Endothelial cell of coronary artery (primary cell): ENCODE measurements at places on chromosomes 1 and 21. TPM values are rescaled to one million over a fixed set of nuclear protein-coding genes. Genes with fewer than 3 reads are reported as not detected.

The OR2T2 gene
- total RNA-seq, result not detected in 2 replicates

The SLC1A7 gene
- total RNA-seq, result 0.09 TPM in 1 of 2 replicates, not detected in the other

The TNFRSF18 gene
- 0.28 TPM in 1 of 2 replicates, not detected in the other for total RNA-seq

The POU2F1 gene
- total RNA-seq, result 3.7 and 5.5 TPM in 2 replicates

The KCNH1 gene
- total RNA-seq, result not detected in 2 replicates

The C1orf105 gene
- total RNA-seq, result not detected in 2 replicates

The STUM gene
- total RNA-seq, result not detected in 2 replicates

The NECTIN4 gene
- 0.18 and 0.19 TPM in 2 replicates for total RNA-seq

The MAB21L3 gene
- not detected in 2 replicates for total RNA-seq

The S100A14 gene
- not detected in 2 replicates for total RNA-seq

The ZSWIM5 gene
- 0.54 and 0.56 TPM in 2 replicates for total RNA-seq

The SYCP1 gene
- not detected in 2 replicates for total RNA-seq

The PGBD5 gene
- total RNA-seq, result under 0.01 and 0.09 TPM in 2 replicates

The IL22RA1 gene
- under 0.01 TPM in 1 of 2 replicates, not detected in the other for total RNA-seq

The CNR2 gene
- total RNA-seq, result not detected in 2 replicates

The SPATA1 gene
- total RNA-seq, result 0.45 and 1.0 TPM in 2 replicates

The ADAM30 gene
- total RNA-seq, result not detected in 2 replicates

The MAN1C1 gene
- 0.18 and 0.19 TPM in 2 replicates for total RNA-seq

The OR6N1 gene
- not detected in 2 replicates for total RNA-seq

The NTMT2 gene
- not detected in 2 replicates for total RNA-seq

The RPE65 gene
- total RNA-seq, result not detected in 2 replicates

The ZFP69B gene
- total RNA-seq, result 2.7 and 3.2 TPM in 2 replicates

The DYRK3 gene
- total RNA-seq, result 12.6 and 13.6 TPM in 2 replicates

The CTSS gene
- 10.6 and 12.9 TPM in 2 replicates for total RNA-seq

The PCBP3 gene
- total RNA-seq, result 0.18 and 0.75 TPM in 2 replicates

The RNF186 gene
- total RNA-seq, result not detected in 2 replicates

The LCE6A gene
- total RNA-seq, result not detected in 2 replicates

The ETV3L gene
- not detected in 2 replicates for total RNA-seq
